ENCODE measurements at places on chromosomes 5 and 9. TPM values are rescaled to one million over a fixed set of nuclear protein-coding genes. Genes with fewer than 3 reads are reported as not detected.

DNA sequence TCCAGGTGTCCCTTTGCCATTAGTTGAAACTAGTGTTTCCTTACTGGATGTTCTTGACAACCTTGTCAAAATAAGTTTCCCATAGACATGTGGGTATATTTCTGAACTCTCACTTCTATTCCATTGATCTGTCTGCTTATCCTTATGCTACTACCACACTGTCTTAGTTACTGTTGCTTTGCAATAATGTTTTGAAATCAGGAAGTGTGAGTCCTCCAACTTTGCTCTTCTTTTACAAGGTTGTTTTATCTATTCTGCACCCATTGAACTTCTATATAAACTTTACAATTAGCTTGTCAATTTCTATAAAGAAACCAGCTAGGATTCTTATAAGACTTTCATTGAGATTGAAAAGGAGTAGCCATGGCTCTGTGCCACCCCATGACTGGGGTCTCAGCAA, 24.3 kb downstream of the CD14 start:
- no peak for DNase-seq

- DNase-seq, result no peak
Observed at GRCh38 chr5:11398728-11399127, 505.5 kb downstream of the CTNND2 start.

- no peak for DNase-seq
Observed at GRCh38 chr5:82374637-82375036, 96.5 kb upstream of the RPS23 start.

CDKN2B gene
- total RNA-seq, result 2.3 TPM

DNA sequence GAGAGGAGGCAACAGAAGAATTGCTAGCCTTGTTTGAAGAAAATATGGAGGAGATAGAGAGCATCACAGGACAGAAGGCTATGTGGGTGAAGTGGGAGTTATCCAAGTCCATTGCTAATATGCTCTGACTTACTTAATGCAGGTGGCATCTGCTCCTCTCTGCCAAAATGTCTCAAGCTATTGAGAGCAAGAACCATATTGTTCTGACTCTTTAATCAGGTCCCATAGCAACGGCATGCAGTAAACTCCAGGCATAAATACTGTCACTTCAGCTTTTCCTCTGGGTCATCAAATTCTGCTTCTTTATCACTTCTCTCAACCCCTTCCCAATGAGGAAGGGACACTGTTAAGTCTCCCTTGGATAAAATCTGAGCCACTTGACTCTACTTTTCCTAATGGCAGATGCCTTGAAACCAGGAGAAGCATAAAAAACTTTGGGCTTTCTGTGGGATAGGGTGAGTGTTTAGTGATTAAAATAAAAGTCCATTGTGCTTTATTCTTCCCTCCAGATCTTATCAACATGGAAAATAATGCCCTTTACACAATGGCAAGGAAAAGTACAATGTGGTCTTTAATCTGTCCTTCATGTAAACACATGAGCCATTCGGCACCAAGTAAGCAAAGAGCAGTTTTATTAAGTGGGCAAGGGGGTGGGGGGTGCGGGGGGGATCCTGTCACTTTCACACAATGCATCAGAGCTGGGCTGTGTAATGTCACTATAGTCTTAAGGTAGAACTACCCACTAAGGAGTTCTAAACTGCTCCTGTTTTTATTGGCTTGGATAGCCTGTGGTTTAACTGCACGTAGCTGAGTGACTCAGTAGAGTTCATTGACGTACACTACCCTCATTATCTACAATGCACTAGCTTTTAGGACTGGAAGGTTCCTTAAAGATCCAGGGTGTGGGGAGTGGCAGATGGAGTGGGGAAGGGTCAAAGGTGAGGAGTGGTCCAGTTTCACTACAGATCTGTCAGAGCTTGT, 71.0 kb upstream of the TARS1 start:
- DNase-seq, result no peak

DNA sequence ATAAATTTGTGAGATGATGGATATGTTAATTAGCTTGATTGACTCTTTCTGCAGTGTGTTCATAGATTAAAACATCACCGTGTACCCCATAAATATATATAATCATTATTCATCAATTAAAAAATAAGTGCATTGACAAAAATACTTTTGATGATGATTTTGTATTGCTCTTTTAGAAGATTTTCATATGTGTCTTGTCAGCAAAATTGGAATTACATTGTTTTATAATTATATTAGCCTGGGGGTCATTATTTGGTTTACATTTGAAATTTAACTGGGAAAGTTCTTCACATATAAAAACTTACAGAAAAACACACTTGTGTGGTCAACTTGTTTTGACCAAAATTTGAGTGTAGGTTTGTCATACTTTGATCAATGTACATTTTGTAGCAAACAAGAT, 614.6 kb upstream of the ITGA1 start:
- DNase-seq, result no peak

LCN9 gene
- not detected for total RNA-seq

GRCh38 chr5:160379511-160379910, 9.1 kb upstream of the C1QTNF2 start:
- DNase-seq, result no peak

SELENOP gene
- 292 TPM for total RNA-seq

TUSC1 gene
- 12.0 TPM for total RNA-seq

GRCh38 chr5:82537687-82538306, 259.6 kb upstream of the RPS23 start:
- DNase-seq, result no peak

GRCh38 chr5:113065626-113066025, 89.0 kb downstream of the DCP2 start:
- no peak for DNase-seq

PCDHAC1 gene
- total RNA-seq, result 0.13 TPM

GRCh38 chr5:74391410-74391809, 249.1 kb downstream of the ENC1 start:
- DNase-seq, result no peak

DNA sequence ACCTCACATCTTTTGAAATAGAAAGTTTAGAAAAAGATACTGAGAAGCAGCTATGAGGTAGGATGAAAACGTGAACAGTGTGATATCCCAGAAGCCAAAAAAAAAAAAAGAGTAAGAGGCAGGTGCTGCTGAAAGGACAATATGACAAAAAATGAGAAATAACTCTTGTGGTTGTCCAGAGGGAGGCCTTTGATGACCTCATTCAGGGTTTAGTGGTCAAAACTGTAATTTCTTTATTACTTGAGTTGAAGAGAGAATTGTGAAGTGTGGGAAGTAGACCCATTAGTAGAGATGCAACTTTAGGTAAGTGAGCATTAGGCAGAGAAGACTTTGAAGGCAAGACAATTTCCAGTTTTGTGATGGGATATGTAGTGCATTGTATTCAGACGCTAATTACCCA, 1306.3 kb upstream of the ACO1 start:
- DNase-seq, result no peak

ATP10B gene
- total RNA-seq, result not detected

GHR gene
- total RNA-seq, result 12.8 TPM

- no peak for DNase-seq
Observed at GRCh38 chr5:122805481-122805880, 30.6 kb downstream of the SNX2 start.

SPINK6 gene
- not detected for total RNA-seq

- no peak for DNase-seq
Observed at GRCh38 chr5:40494631-40495236, 185.0 kb upstream of the PTGER4 start.

DNA sequence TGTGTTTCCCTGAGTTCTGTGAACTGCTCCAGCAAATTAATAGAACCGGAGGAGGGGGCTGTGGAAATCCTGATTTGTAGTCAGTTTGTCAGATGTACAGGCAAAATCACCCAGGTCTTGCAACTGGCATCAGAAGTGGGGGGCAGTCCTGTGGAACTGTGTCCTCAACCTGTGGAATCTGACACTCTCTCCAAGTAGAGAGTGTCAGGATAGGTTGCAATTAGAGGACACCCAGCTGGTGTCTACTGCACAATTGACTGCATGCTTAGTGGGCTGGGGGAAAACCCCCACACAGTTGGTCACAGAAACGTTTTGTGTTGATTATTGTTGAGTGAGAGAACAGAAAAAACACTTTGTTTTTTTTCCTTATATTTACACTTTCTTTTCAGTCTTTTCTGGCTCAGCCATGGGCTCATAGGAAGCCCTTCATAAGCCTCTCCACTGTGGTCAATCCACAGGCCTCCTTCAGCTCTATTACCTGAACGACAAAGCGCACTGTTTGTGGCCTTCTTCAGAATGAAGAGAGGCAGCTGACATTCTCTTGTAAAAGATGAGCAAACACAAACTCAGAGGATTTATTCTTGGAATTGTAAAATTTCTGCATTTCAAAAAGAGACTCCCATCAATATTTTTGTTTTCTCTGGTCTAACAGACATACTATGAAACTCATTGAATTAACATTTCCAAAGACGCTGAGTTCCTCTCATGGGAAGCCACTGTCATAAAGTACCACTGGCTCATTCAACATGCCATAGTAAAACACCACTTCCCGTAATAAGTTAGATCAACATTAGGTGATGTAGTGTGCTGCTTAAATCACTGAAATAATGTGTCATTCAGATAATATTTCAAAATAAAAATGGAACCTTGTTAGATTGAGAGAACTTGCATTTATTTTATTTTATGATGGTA, 348.9 kb upstream of the RFX3 start:
- DNase-seq, result no peak

DNA sequence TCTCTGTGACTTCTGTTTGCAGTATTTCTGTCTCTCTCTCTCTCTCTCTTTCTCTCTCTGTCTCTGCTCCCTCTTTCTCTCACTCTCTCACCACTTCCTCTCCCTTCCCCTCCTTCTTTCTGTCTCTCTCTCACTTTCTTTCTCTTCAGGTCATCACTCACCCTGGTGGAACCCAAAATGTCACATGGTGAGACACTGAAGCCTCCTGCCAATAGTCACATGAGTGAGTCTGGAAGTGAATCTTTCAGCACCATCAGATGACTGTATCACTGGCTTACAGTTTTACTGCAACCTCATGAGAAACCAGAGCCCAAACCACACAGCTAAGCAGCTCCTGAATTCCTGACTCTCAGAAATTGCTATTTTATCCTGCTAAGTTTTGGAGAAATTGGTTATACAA, 414.6 kb downstream of the CAAP1 start:
- DNase-seq, result no peak

BARHL1 gene
- not detected for total RNA-seq

PPP3R2 gene
- total RNA-seq, result not detected

SHISAL2B gene
- total RNA-seq, result not detected

DNA sequence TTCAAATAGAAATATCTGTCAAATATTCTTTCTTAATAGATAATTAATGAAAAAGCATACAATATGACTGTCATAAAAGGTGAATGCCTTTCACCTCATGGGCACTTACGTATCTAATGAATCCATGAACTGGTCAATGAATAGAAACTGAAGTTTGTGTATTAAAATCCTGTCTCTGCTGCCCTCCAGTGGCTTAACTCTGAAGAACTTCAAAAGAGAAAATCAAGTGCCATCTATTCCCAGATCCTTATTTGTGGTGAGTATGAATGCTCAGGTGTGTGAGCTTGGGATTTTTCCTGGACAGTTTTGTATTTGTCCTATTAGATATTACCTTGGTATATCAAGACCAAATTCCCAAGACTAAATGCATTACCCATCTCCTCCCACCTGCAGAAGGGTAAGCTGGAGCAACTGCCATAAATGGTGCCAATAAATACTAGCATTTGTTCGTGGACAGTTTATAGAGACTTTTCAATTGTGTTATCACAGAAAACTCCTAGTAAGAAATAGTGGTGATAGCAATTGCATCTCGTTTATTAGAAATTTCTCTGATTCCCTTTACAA, 44.0 kb upstream of the SVEP1 start:
- DNase-seq, result no peak

PCDHA8 gene
- total RNA-seq, result not detected

Measured in Right ventricle myocardium superior (tissue), 1 donor.